Calu3 (cell line): ENCODE measurements at places on chromosomes 13 and 19. TPM values are rescaled to one million over a fixed set of nuclear protein-coding genes. Genes with fewer than 3 reads are reported as not detected.

DNA sequence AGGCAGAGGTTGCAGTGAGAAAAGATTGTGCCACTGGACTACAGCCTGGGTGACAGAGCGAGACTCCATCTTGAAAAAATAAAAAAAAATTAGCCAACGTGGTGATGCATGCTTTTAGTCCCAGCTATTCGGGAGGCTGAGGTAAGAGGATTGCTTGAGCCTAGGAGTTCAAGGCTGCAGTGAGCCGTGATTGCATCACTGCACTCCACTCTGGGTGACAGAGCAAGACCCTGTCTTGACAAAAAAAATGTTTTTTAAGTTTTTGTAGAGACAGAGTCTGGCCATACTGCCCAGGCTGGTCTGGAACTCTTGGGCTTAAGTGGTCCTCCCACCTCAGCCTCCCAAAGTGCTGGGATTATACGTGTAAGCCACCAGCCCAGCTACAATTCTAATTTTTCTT, 22.4 kb upstream of the LSM14A start:
- no peaks in the 10 kb centered on the region for H3K36me3 ChIP-seq
- no peak overlapping the region for H3K27ac ChIP-seq
- H3K4me3 ChIP-seq = no peak overlapping the region
- peaks cover 36% of the 10 kb centered on the region for H3K27me3 ChIP-seq

Gene ZNF787
- total RNA-seq = 68.5 and 77.3 TPM in 2 replicates

GRCh38 chr13:80841414-80841813, 500.5 kb upstream of the SPRY2 start:
- no peak overlapping the region for H3K27ac ChIP-seq
- no peak for DNase-seq
- no peaks in the 10 kb centered on the region for H3K4me1 ChIP-seq

DNA sequence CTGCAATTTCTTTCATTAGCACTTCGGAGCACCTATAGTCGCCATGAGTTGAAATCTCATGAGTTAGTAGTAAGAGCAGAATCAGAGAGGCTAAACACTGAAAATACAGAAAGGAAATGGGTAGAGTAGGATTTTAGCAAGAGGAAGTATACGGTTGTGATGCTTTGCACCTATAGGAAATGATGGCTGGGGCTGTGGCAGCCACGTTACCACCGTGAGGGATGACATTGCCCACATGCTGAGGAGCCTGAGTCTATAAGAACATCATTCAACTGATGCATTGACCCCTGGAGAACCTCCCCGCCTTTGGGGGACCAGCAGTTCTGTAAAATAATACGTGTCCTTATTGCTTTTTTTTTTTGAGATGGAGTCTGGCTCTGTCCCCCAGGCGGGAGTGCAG, 20.4 kb downstream of the FAM187B start:
- H3K4me1 ChIP-seq = peaks cover 40% of the 10 kb centered on the region
- DNase-seq = no peak
- H3K36me3 ChIP-seq = no peaks in the 10 kb centered on the region
- H3K27ac ChIP-seq = no peak overlapping the region
- no peaks in the 10 kb centered on the region for H3K27me3 ChIP-seq

DNA sequence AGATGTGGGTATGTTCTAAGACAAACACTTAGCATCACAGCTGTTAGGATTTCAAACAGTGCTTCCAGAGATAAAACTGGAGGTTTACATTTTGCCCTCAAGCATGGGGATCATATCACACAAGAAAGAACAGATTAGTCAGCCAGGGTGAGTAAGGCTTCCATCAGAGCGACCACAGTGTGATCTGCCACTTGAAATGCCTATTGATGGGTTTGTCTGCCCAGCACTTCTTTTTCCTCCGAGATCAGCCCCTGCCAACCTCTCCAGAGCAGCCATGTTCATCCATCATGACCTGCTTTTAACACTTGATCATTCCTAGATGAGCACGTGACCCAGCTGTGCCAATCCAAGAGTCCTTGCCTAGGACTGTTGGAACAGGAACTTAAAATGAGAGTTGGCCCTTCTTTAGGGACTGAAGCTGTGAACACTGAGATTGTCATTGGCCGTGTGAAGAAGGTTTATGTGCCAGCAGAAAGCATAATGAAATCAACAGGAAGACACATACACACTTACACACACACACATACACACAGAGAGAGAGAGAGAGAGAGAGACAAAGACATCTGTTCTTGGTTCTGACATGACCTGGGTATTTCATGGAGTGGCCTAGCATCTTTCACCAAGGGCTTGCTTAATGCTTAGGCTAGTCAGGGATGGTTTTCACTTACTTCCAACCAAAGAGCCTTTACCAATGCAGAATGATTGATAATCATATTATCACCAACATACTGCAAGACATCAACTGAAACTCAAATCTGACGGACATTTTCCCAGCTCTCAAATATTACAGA, 5.2 kb upstream of the CEBPG start:
- peaks cover 58% of the 10 kb centered on the region for H3K27me3 ChIP-seq
- no peak overlapping the region for H3K4me3 ChIP-seq

DNA sequence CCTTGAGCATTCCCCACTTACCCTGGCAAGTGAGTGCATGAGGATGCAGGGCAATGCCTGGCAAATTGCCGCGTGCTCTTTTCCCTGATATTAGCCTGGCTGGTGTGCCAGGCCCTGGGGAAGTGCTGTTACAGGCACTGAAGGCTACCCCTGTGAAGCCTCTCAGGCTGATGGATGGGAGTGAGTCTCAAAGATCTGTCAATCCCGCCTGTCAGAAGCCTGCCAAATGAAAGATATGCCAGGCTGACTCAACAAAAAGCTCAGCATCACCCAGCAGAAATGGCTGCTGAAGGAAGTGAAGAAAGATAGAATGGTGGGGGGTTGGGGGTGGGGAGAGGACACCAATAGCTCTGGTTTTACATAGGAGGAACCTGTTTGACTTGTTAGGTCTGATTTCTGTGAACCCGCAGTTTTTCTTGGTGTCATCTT, 112.1 kb downstream of the LACC1 start:
- no peaks in the 10 kb centered on the region for H3K36me3 ChIP-seq
- no peak overlapping the region for H3K4me3 ChIP-seq
- H3K27ac ChIP-seq = no peak overlapping the region
- no peaks in the 10 kb centered on the region for H3K4me1 ChIP-seq

Gene TMEM221
- 0.32 and 0.59 TPM in 2 replicates for total RNA-seq

Gene LILRB2
- total RNA-seq = not detected in 2 replicates

Gene RUVBL2
- total RNA-seq = 184 and 199 TPM in 2 replicates

- H3K27me3 ChIP-seq = no peaks in the 10 kb centered on the region
- no peaks in the 10 kb centered on the region for H3K36me3 ChIP-seq
- no peak for DNase-seq
- H3K4me1 ChIP-seq = no peaks in the 10 kb centered on the region
These were observed 193.1 kb downstream of the ZIC5 start for GRCh38 chr13:99778500-99778899.

Gene IGFL1
- not detected in 2 replicates for total RNA-seq

GRCh38 chr13:72960541-72960940, 98.3 kb upstream of the KLF5 start:
- no peaks in the 10 kb centered on the region for H3K27me3 ChIP-seq
- DNase-seq = no peak
- no peak overlapping the region for H3K4me3 ChIP-seq
- H3K4me1 ChIP-seq = peaks cover 18% of the 10 kb centered on the region

Gene ZNF763
- total RNA-seq = 1.7 and 2.0 TPM in 2 replicates
